IPS DF 19.7 (cell line): ENCODE measurements at places on chromosomes 7 and 10.
A peak's percentile ranks its signal among the peaks of the same experiment; 100 is the strongest.

DNA sequence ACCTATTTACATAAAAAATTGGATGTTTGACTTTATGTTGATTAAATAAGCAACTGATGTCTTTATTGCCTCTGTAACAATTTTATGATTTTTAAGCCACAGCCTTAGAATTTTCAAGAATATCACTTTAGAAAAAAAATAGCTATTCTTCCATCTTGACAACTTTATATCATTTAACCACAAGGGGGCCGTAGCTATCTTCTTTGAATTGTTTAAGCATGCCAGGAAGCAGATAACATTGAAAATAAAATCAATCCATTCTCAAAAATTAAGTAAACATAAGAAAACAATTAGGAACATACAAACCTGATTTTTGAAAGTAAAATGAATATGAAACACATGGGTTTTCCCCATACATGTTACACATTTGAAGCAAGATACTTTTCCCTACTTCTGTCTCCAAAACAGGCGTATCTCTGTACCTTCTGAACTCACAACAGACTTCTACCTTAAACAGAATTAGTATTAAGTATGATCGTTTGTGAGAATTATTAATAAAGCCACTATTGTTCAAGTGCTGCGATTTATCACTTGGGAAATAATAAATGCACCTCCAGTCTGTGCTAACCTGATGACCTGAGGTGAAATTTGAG is 209.0 kb downstream of the CACNA2D1 start:
- no peak for DNase-seq

DNA sequence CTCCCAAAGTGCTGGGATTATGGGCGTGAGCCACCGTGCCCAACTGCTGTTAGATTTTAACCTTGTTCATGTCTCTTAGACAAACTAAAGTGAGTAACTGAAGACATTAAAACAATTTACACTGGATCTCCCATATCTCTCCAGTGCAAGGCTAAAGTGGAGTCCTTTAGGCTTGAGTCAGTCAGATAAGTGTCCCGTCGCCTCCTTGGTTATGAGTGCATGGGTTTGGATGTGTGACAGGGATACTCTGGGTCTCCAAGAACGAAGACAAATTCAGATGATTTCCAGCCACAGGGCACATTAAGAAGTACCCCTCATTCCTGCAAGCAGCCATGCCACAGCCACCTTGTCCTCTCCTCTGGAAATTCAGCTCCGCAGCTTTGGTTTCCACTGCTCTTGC is 66.1 kb upstream of the PDZD8 start:
- no peak for DNase-seq

DNA sequence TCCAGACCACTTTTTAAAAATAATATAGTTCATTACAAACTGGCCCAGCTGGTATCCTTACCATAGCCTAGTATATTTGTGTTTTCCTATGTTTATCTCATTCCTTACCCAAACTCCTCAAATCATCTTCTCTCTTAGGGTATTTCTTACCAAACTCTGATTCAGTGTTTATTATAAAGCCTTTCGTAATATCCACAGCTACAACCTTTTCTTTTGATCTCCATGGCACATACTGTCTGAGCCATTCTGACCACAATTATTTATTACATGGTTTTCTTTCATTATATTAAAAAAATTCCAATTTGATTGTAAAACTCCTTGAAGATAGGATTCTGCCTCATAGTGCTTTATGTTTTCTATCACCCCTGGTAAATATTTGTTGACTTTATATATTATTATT is 94.2 kb downstream of the LRMDA start:
- no peak for DNase-seq

- no peak for DNase-seq
These were observed 207.7 kb upstream of the AHR start for GRCh38 chr7:17090751-17091150.

GRCh38 chr10:73653701-73654100 is 2.1 kb downstream of the SYNPO2L start:
- DNase-seq: no peak

DNA sequence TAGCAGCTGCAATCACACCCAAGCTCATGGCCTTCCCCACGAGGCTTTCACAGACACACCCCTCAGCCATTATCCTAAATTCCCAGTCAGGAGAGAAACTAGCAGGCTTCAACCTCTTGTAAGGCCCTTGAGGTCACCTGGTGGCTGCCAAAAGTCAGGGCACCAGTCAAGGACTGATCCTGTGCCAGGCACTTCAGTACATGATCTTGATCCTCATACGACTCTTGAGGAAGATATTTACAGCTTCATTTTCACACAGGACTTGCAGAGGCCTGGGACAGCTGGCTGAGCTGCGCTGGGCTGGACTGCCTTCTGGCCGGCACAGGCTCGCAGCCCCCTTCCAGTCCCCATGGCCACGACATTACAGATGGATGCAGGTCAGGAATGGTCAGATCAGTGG is 8.8 kb downstream of the PDAP1 start:
- no peak for DNase-seq

- no peak for DNase-seq
These were observed 33.3 kb upstream of the ARHGAP22 start for GRCh38 chr10:48638158-48638557.

GRCh38 chr10:84499846-84500245 is 171.5 kb downstream of the CCSER2 start:
- peak; percentile 35 for DNase-seq

- DNase-seq: no peak
These were observed 5.8 kb upstream of the FEZF1 start for GRCh38 chr7:122310119-122311021.

DNA sequence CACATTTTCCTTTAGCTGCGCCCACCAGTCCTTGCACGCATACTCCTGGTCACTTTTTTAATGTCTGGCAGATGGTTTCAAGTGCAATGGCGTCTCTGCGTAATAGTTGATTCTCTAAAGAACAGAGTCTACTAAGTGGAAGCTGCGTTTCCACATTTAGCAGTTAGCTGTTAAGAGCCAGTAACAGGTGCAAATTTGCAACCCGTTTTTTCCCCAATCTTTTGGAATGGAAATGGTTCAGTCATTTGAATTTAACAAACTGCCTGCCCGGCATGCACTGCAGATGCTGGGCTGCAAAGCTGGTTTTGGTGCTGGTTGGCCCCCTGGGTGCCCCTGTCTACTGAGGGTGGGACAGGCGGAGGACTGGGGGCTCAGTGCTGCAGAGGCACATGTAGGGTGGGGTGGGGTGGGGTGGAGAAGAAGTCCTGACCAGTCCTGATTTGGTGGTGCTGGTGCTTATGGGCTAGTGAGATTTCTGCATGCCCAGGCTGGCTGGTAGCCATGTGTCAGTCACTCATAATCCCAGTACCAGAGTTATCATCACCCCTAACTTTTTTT is 43.9 kb downstream of the CUX1 start:
- DNase-seq: no peak

GRCh38 chr10:104642658-104643302 is 1.7 kb downstream of the SORCS3 start:
- DNase-seq: no peak

- no peak for DNase-seq
These were observed 348.2 kb downstream of the SDK1 start for GRCh38 chr7:3649250-3649649.

DNA sequence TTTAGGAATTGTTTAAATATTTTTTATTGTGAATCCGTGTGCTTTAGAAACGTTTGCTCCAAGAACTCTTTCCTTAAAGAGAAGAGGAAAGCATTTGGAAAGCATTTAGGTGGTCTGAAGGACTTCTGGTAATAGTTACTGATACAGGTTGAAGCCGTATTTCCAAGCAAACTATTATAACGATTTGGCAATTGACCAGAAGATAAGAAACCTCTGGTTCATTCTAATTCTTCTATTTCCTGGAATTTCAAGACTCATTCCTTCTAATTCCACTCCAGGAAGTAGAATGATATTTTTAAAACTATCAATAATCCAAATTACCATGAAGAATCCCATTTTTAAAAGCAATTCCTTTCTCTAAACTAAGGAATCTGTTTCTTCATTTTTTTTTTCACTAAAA is 158.9 kb upstream of the AGR3 start:
- no peak for DNase-seq

DNA sequence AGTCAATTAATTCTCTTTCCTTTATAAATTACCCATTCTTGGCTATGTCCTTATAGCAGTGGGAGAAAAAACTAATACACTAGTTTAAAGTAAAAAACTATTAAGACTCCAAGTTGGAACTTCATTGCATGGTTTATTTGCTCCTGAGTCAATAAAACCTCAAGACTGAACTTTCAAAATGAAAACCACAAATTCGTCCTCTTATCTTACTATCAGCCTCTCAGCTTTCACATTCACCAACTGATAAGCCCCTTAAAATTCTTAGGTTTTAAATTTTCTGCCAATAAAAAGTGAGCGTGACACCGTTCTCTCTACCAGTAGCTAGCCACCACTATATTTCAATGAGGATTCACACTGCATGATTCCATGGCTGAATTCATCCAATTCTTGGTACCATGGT is 346.4 kb upstream of the NPSR1 start:
- DNase-seq: no peak

DNA sequence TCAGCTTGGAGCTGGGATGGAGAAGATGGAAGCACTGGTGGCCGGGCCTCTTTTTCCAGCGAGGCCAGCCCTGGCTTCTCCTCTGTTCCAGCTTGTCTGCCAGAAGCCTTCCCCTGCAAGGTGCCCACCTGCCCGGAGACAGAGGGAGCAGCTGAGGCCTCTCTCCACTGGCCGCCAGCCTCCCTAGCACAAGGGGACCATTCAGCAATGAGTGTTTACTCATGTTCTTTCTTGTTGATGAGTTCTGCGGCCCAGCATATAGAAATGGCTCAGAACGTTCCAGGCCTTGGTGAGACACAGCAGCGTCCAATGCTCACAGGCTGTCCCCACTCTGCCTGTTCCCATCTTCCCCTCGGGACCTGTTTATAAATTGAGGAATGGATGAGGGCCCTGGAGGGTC is 47.3 kb downstream of the CHST3 start:
- no peak for DNase-seq

- no peak for DNase-seq
These were observed 64.9 kb downstream of the PLXNA4 start for GRCh38 chr7:132511387-132511786.

DNA sequence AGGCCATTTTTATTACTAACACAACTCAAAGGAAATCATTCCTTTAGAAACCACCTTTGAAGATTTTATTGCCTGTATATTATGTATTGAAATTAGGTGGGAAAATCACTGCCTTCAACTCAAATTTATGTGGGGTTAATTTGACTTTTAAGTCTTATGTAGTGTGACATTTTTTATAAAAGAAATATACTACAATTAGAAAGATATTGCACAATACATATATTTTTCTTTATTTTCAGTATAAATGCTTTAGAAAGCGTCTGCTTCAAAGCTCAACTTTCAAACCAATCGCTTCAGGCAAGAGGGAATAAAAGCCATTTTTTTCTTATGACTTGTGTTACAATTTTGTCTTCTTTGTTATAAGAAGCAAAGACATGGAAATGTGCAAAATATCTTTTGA is 337.4 kb upstream of the ZWINT start:
- no peak for DNase-seq
